CMK (cell line): ENCODE measurements at places on chromosomes 7 and 10.

DNA sequence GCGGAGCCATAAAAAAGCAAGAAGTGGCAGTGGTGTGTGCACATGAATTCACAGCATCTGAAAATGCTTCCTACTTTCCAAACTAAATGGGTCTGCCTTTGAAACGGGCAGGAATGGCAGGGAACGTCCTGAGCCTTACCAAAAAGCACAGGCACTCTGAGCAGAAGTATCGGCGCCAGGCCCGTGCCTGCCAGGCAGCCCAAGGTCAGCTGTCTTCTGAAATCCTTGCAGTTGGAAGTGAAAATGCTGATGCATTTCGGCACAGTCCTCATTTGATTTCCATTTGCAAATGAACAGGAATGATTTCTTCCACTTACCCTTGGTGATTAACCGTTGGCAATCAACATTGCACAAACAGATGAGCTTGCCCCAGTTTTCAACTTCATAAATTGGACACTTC is 47.6 kb upstream of the MNX1 start:
- DNase-seq: no peak

DNA sequence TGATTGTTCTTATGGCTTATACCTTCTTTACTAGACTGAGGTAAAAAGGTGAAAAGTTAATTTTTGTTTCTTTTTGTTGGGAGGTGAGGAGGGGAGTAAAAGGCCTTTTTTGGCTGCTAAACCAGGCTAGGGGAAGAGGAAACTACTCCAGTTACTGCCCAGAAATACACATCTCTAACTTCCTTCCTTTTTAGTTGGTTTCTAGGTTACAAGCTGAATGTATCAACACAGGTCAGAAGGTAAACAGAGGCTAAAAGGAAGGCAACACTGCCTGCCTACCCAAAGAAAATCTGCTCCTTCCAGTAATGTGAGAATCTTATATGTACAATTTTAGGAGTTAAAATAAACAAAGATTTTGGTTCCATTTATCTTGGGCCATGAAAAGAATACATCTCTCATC is 140.4 kb downstream of the NRBF2 start:
- no peak for DNase-seq

DNA sequence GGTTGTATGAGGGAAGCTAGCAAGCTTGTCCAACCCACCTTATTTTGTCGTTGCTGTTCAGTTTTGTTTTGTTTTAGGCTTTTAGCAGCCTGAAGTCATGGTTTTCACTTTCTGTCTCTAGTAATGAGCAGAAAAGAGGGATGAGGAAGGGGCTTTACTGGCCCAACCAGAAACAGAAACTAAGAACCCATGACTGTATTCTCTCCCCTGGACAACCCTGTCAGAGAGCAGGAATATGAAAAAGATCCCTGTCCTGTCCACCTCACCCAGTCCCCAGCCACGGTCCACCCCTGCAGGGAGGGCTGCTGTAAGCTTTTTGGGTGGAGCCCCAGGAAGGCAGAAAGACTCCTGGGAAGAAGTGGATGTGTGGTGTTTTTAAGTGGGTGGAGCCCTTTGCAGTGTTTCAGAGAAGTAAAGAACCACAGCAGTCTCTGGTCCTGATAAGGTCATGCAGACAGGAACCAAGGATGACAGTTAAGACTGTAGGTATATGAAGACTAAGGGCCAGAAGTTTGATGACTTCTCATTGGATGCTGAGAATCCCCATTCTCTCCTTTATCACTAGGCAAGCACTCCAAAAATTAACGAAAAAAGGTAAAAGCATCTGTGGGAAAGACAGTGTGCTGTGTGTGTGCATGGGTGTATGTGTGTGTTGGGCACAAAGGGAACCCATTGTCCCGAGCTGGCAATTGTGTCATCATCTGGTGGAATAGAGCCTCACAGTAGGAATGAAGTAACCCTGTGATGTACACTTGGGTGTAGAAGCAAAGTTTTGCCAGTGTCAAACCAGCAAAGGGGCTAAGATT is 13.8 kb downstream of the MRPL32 start:
- no peak for DNase-seq

DNA sequence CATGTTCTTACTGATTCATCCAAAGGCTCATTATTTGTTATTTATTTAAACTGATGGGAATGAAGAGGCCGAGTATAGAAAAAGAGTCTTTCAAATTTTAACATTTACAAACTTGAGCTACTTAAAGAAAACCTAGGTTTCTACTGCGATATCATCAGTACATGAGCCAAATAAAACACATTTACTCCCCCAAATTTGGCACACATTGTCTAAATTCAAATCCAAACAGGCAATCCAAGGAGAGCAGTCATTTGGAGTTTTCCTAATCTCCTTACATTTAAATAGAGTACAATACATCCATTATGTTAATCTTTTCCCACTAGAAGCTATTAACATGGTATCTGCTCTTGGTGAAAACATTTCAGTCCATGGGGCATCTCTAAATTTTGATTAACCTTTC is 2.2 kb downstream of the NMT2 start:
- no peak for DNase-seq

- DNase-seq: no peak
These were observed 81.4 kb upstream of the GJD4 start for GRCh38 chr10:35523670-35524225.

DNA sequence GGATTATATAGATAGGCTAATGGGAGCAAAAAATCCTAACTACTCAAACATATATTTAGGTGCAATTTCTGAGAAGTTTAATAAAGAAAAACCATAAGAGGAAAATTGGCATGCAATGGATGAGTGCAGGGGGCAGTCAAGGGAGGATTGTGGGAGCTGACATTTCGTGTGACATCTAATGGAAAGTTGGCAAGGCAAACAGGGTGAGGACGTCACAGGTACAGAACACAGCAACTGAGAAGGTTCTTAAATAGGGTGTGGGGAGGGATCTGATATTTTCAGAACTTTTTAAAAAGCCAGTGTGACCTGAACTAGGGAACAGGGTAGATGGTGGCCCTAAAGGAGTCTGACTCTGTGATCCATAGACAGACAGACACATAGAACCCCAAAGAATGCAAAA is 194.9 kb upstream of the GLI3 start:
- no peak for DNase-seq

GRCh38 chr7:134327896-134328295 is 11.2 kb upstream of the SLC35B4 start:
- DNase-seq: peak; percentile 22

- no peak for DNase-seq
These were observed 74.4 kb downstream of the RAB11FIP2 start for GRCh38 chr10:117972168-117972837.

DNA sequence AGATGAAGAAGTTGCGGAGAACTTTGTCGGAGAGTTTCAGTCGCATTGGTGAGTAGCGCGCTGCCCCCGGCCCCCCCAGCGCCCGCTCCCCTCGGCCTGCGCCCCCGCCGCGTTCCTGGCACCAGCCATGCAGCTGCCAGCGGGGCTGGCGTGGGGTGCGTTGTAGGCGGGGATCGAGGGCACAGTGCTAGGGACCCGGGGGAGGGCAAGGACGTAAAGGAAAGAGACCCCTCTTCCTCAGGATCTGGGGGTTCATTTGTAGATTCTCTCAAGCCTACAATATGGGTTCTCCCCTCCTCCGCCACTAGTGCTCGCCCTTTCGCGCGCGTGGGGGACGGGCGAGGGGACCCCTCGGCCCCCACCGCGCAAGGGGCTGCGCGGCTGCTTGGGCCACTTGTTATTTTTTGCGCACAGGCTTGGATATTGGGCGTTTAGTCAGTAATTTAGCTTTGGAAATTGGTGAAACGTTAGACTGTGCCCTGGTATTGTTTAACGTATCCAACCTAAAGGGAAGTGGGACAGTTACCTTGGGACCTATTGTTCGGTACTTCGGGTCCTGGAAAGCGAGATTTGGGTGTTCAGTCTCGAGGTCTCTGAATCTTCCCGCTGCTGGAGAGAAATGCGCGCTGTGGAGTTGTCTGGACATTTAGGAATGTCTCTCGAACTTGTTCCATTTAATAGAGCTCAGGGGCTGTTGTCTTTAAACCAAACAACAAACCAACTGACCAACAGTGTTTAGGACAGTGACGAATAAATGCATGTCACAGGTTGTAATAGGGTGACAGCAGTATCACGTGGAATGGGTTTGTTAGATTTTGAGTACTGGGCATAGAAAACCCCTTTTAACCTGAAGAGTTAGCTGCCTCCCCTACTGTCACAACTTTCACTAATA is 796 bp downstream of the CDK14 start:
- DNase-seq: no peak

DNA sequence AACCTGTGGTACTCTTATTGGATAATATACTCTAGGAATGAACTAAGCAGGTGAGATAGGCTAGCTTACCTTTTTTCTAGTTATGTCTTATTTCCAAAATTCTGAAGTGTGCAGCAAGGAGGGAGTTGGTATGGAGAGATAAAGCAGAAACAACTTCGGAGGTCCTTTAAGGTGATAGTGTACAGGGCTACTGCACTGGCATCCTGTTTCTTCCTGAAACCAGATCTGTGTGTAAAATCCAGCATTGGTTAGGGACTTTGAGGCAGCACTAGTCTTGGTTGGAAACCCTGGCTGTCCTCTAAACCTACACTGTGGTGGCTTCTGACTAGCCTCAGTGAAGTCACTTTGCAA is 66.9 kb upstream of the STRIP2 start:
- DNase-seq: no peak

- DNase-seq: no peak
These were observed 240.3 kb downstream of the SNX10 start for GRCh38 chr7:26531926-26532325.

DNA sequence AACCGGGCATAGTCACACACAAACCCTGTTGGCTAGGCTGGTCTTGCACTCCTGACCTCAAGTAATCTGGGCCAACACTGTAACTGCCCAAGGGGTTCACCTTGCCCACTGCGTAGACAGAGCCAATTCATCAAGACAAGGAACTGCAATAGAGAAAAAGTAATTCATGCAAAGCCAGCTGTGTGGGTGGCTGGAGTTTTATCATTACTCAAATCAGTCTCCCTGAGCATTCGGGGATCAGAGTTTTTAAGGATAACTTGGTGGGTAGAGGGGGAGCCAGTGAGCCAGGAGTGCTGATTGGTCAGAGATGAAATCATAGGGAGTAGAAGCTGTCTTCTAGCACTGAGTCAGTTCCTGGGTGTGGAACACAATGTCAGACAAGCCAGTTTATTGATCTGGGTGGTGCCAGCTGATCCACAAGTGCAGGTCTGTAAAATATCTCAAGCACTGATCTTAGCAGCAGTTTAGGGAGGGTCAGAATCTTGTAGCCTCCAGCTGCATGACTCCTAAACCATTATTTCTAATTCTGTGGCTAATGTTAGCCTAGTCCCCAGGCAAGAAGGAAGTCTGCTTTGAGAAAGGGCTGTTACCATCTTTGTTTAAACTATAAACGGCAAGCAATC is 15.6 kb upstream of the FXYD4 start:
- DNase-seq: no peak

- DNase-seq: no peak
These were observed 30.8 kb upstream of the NRP1 start for GRCh38 chr10:33365301-33365700.

DNA sequence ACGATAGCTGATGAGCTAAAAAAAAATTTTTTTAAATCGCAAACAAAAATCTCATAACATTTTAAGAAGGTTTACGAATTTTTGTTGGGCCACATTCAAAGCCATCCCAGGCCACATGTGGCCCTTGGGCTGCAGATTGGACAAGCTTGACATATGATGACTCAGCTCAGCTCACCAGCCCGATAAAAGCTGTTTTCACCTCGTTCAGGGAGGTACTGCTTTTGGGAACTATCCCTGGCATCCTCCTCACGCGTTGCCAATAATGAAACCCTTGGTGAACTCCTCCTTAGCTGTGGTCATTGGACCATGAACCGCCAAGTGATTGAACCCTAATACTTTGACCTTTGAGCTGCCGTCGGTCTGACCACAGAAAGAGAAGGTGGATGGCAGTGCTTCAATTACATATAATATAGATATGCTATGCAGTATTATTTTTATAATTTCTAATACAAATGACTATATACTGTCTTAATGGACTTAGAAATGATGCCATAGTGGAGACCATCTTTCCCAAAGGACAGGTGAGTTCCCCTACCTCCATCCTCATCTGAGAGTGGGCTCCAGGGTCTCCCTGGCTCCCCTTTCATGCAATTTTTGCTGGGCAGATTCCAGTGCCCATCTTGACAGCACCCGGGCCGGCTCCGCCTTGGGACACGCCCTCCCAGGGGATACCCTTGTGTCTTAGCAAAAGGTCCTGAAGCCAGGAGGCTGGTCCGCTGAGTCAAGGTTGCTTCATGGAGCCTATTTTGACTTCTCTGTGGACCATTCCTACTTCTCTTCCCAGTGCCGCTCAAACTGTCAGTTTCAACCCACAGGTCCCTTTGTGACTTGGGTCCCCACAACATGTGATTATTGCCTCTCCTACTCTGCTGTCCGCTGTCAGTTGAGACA is 707.2 kb downstream of the PARD3 start:
- no peak for DNase-seq

DNA sequence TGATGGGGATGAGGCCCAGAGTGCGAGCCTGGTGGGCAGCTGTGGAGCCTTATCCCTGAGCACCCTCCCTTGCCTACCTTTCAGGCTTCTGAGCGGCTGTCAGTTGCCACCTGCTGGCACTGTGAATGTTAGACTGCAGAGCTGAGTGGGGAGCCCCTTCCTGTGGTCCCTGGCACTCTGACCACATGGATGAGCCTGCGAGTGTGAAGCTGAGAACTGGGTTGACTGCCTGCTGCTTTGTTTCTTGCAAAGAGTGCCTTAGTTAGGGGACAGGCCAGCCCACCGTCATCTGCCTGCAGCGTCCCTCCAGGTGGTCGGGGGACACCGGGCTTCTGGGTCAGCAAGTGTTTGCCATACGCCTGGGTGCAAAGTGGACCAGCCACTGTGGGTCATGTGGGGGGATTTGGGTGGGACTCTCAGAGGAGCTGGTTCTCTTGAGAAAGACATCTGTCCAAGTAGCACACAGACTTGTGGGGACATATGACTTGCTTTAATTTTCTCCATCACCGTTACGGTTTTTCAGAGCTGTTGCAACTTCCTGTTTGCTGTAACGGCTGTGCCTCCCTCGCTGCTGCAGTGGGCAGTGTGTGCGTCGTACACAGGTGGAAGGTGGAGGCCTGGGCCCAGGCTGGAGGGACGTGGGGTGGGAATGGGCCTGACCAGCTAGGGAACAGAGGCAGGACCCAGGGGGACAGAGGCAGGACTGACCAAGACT is 13.7 kb downstream of the INPP5A start:
- DNase-seq: no peak

DNA sequence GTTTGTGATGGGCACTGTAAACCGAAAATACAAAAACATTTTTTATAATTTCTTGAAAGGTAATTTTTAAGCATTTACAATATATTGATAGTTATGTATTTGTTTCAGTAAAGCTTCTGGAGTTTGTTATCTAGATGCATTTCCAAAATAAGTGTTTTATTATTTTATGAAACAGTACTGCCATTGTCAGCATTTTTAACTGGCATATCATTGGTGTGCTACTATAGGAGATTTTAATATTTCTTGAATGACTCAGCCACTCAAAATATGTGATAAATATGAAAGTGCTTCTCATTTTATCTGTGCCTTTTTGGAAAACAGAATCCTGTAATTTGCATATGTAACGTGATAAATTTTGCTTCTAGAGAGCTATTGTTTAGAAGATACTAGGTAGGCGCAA is 97.9 kb downstream of the ANKIB1 start:
- DNase-seq: no peak
